ENCODE measurements at places on chromosomes 12 and 14. TPM values are rescaled to one million over a fixed set of nuclear protein-coding genes. Genes with fewer than 3 reads are reported as not detected.

Gene KRT73
- not detected for total RNA-seq

Gene PLD4
- total RNA-seq = 1.2 TPM

Gene C1R
- total RNA-seq = 40.1 TPM

Gene SMCO2
- total RNA-seq = 0.21 TPM

GRCh38 chr14:67697006-67697405 is 1.4 kb upstream of the RDH11 start:
- no peak for DNase-seq

Gene PPP4R4
- not detected for total RNA-seq

GRCh38 chr12:31989571-31990362 is 30.6 kb downstream of the RESF1 start:
- no peak for DNase-seq

DNA sequence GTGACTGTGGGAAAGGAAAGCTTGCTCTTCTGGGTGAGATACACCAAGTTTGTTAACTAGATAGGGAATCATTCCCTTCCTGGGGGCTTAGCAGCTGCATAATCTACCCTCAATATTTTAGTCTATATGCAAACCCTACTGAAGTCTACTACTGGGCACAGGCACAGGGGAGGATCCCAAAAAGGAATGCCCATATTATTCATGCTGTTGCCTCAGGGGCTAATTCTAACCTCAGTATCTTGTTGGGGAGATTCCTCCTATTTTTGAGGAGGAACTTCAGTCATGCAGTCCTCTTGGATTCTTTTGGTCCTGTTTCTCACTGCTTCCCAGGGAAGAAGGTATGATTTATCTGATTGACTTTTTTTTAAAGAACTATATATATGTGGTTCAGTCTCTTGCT is 58.9 kb upstream of the ANKS1B start:
- no peak for DNase-seq

Gene PDE3A
- total RNA-seq = 32.1 TPM

Gene HCAR2
- 0.56 TPM for total RNA-seq

GRCh38 chr12:114916541-114916940 is 232.6 kb upstream of the TBX3 start:
- DNase-seq = no peak

DNA sequence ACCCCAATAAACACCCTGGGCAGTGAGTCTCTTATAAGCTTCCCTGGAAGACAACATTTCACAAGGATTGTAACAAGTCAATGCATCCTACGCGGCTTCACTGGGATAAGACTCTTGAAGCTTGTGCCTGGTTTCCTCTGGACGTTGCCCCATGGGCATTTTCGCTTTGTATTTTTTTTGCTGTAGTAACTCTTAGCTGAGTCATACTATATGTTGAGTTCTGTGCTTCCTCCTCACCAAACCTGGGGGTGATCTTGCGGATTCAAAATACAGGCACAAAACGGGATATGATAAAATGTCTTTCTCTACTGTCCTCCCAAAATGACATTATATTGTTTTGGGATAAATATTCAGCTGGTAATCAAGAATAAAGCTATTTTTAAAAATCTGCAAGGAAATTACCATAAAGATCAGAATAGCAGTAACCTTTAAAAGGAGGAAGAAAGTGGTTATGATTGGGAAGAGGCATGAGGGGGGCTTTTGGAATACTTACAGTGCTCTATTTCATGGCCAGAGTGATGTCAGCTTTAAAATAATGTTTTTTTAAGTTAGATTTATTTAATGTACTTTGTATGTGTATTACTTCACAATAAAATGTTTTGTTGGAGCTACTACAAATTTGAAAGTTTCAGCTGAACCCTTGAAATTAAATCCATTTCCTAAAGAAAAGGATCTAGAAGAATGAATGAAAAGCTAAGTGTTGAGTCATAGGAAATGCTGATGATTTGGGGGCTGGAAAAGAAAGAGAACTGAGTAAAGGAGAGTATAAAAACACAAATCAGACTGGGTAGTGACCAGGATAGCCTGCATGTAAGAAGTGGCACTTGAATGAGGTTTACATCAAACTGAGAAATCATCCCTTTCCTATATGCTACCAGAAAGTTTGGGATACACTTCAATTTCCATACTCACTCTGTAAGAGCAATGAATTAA is 14.7 kb downstream of the BTBD7 start:
- DNase-seq = no peak

Gene RNASE7
- 0.30 TPM for total RNA-seq

Gene BMP4
- total RNA-seq = 14.5 TPM

All from colonic mucosa (tissue), 4 donors.